NCI-H1436 (cell line): ENCODE measurements at places on chromosomes 3 and 15.

DNA sequence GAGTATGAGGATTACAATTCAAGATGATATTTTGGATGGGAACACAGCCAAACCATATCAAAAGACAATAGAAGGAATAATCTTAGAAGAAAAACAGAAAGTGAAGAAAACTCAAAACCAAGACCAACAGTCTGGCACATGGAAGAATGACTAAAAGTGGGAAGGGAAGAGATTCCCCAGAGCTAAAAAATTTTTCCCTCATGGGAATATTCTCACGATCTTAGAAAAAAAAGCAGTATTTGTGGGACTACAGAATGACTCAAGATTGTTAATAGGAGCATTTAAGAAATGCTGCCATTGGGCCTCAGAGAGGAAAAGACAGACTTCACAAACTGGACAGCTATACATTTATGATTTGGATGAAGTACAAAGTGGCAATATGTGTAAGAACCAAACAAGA, 18.3 kb downstream of the OSTN start:
- no peak for DNase-seq

DNA sequence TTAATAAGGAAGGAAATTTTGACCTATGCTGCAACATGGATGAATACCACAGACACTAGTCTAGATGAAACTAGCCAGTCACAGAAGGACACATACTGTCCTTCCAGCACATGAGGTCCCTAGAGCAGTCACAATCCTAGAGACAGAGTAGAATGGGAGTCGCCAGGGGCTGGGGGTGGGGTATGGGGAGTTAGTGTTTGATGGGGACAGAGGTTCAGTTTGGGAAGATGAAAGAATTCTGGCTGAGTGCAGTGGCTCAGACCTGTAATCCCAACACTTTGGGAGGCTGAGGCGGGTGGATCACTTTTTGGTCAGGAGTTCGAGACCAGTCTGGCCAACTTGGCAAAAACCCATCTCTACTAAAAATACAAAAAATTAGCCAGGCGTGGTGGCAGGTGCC, 99.2 kb downstream of the TPRA1 start:
- DNase-seq = no peak

DNA sequence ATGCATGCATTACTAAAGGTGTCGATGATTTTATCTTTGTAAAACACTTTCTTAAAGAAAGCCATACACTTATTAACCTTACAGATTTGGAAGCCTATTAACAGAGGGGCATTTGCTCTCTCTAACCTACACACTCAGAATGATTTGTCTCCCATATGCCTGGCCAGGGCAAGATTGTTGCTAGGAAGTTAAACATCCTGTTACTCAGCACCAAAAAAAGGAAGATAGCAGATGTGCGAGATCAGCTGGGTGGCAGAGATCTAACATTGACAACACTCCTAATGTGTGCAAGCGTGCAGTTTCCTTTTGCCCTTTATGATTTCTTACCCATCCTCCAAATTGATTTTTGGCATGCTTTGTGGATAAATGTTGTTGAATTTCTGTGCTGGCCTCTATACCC, 73.9 kb upstream of the TMEM108 start:
- DNase-seq = no peak

DNA sequence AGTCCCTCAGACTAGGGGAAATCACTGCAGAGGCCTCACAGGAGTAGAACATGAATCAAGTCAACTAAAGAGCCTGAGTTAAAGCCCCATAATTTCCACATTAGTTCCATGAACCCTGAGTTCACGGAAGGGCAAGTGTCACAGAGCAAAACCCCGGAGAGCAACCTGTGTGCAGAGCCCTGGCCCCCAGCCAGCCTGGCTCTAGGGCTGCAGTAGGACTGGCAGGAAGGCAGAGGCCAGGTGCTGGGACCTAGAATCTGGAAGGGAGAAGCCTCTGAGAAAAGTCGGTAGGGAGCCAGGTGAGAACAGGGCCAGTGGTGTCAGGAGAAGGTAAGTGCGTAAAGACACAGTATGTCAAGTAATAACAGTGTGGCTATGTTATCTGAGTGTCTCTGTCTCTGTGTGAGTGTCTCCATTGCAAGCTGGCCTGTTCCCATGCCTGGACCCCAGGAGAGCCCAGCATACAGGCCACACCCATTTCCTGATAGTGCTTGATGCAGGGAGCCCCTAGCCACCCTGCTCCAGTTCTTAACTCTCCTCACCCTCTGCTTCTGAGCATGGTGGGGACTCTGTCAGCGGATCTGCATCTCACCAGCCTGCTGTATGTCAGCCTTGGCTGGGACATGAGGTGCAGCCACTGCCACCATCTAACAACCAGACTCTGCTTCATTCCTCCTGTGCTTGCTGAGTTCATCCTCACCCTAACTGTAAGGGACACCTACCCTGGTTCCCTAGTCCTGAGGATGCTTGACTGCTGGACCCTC, 11.3 kb upstream of the MANF start:
- DNase-seq = no peak

DNA sequence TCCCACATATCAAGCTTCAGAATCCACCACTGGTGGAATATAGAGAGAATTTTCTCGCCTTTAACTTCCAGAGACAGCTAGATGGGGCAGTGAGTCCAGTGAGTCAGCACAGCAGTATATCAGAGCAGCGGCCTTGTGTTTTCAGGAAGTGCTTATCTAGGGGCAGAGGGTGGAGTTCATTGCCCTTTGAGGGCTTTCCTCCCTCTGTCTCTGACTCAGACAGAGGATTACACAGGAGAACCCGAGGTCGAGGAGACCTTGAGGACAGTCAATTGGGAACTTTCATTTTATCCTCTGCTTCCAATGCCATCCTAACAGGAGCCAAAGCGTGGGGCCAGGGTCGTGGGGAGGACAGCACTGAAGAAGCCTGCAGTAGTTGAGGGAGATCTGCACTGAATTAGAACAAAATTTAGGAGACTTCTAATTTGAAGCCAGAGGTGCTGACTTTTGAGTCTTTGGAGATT, 109.6 kb upstream of the UMPS start:
- DNase-seq = no peak
